ENCODE measurements at places on chromosomes 3 and 15. TPM values are rescaled to one million over a fixed set of nuclear protein-coding genes. Genes with fewer than 3 reads are reported as not detected.

The PAQR9 gene
- not detected for polyA plus RNA-seq

The CPNE9 gene
- not detected for polyA plus RNA-seq

The LDHAL6B gene
- 0.20 TPM for polyA plus RNA-seq

The C3orf52 gene
- 1.8 TPM for polyA plus RNA-seq

The ASB14 gene
- polyA plus RNA-seq, result 0.23 TPM
